Tongue (tissue), 3 donors: ENCODE measurements at places on chromosomes 16 and 17. TPM values are rescaled to one million over a fixed set of nuclear protein-coding genes. Genes with fewer than 3 reads are reported as not detected.

DNA sequence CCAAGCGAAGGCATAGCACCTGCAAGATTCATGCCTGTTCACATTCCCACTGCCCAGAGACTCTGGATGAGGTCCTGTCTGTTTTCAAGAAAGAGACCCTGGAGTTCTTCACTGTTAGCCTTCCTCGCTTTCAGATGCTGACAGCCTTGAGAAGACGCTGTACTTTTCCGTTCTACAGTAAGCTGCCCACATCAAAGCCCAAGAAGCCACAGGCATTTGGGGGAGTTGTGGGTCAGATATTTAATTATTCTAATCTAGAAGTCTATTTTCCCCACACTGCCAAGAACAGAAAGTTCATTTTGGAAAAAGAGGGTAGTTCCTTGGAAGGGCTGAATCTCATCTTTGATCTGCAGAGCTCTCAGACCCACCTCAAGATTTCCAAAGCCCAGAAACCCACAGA is 127.9 kb downstream of the AXIN2 start:
- DNase-seq = no peak

GRCh38 chr17:82989881-82990280 is 89.5 kb upstream of the METRNL start:
- no peak for DNase-seq

- peak; percentile 95 for DNase-seq
These were observed 13.2 kb downstream of the IL4R start for GRCh38 chr16:27326738-27327585.

- DNase-seq = no peak
These were observed 16.5 kb upstream of the NSMCE1 start for GRCh38 chr16:27284865-27285675.

GRCh38 chr17:63639125-63639524 is 16.9 kb downstream of the MAP3K3 start:
- no peak for DNase-seq

GRCh38 chr16:85916141-85916890 is 17.4 kb downstream of the IRF8 start:
- no peak for DNase-seq

KRTAP17-1 gene
- total RNA-seq = 1.0 TPM

CBX2 gene
- total RNA-seq = 7.0 TPM
